ENCODE measurements at places on chromosomes 6 and 20.
A peak's percentile ranks its signal among the peaks of the same experiment; 100 is the strongest.

GRCh38 chr20:37020636-37021035 lies 69.1 kb upstream of the SAMHD1 start:
- DNase-seq, result no peak

GRCh38 chr6:5996714-5997419 lies 9.9 kb downstream of the NRN1 start:
- DNase-seq, result peak; percentile 45

GRCh38 chr6:56055081-56055704 lies 179.8 kb upstream of the BMP5 start:
- DNase-seq, result no peak

- DNase-seq, result no peak
Measured at GRCh38 chr6:108195209-108195608, 29.4 kb downstream of the NR2E1 start.

DNA sequence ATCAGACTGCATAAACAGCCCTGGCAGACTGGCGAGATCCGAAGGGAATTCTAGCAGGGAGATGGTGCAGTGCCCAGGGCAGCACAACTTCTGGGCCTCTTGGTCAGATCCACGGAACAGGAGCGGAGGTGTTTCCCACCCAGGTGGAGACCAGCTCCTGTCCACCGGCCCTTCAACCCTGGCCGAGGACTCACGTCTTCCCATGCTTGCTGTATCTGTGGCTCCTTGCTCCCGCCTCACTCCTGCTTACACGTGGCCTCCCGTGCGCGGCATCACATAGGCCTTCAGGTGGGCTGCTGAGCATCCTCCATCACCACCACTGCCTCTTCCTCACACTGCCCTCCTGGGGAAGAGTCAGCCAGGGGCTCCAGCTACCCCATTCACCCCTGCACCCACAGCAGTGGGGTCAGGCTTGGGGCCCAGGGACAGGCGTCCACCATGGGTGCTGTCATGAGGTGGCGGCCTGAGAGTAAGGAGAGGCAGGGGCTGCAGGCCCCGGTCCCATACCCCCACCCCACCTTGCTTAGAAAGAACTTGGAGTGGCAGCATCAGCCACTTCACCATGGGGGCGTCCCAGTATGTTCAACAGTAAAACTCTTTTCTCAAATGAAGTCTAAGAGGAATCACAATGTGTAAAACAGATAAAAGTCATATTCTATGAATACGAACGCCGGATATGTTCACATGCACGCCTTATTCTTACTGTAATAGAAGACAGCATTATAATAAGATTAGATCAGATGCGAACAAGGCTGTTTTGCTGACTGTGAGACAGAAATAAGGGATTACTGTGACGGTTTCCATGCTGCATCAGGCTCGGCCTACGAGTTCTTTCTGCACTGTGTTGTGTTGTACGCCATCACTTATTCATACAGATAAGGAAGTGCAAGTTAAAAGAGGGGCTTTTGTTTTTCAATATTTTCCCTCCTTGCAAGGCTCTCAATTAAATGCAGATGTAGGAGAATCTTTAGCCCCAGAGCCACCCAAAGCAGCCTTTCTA lies 165.4 kb downstream of the GRM4 start:
- DNase-seq, result no peak

- no peak for DNase-seq
Measured at GRCh38 chr6:19349429-19349828, 487.7 kb upstream of the ID4 start.

- DNase-seq, result no peak
Measured at GRCh38 chr6:27452496-27452897, 20.4 kb downstream of the ZNF184 start.

DNA sequence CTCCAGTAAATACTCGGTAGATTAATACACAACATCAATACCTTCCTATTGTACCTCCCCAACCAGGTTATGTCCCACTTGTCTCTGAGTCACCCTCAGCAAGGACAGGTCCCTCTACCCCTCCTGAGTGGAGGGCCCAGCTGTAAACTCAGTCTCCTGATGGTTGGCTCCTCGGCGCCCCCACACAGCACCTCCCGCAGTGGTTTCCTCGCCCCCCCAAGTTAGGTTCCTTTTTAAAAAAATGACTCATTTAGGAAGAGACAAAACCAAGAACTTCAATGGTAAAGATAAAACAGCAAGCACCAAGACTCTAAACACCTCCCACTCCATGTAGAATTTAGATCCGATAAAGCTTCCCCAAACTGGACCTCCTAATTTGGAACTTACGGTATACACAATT lies 83.5 kb downstream of the TRERF1 start:
- DNase-seq, result no peak

DNA sequence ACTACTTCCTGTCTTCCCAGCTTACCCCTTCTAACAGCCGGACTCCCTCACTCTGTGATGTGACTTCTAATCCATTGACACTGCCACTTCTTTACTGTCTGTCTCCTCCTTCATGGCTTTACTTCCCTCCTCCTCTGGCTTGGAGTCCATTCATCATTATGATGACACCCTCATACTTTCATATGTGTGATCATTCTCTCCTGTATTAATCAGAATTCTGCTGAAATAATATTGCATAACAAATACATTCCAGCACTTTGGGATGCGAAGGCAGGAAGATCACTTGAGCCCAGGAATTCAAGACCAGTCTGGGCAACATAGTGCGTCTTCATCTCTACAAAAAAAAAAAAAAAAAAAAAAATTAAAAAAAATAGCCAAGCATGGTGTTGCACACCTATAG lies 147.9 kb upstream of the BTBD3 start:
- DNase-seq, result no peak

DNA sequence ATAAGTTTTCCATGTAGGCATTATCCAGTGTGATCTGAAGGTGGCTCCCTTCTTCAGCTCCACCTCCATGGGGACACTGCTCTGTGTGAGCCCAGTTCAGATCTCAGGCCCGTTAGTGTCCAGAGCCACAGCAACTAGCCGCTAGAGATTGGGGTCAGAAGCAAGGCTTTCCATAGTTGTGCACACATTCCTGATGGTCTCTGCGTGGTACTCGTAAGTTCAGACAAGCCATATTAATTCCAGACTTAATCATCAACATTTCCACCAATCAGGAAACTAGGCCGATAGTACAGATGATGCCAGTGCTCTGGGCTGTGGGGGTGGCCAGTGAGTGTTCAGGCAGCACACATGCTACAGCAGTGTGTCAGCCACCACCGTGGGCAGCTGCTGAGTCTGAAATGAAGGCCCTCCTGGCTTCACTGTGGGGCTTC lies 17.5 kb upstream of the SYNCRIP start:
- DNase-seq, result no peak

GRCh38 chr6:153956808-153957207 lies 82.2 kb upstream of the OPRM1 start:
- no peak for DNase-seq

GRCh38 chr6:105607636-105608621 lies 205.0 kb upstream of the PREP start:
- DNase-seq, result no peak

DNA sequence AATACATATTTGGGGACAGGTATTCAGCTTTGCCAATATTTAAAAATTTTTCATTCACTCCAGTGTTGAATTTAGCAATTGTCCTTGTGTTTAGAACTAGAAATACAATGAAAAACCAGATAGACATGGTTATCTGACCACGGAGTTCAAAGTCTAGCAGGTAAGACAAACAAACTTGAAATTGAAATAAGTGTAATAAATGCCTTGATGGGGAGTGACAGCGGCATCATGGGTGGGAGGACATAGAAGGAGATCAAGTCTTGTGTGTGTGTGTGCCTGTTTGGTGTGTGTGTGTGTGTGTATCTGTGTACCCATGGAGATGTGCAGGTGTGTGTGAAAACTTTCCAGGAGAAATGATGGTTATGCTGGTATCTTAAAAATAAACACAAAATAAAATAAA lies 750.0 kb upstream of the CITED2 start:
- no peak for DNase-seq

DNA sequence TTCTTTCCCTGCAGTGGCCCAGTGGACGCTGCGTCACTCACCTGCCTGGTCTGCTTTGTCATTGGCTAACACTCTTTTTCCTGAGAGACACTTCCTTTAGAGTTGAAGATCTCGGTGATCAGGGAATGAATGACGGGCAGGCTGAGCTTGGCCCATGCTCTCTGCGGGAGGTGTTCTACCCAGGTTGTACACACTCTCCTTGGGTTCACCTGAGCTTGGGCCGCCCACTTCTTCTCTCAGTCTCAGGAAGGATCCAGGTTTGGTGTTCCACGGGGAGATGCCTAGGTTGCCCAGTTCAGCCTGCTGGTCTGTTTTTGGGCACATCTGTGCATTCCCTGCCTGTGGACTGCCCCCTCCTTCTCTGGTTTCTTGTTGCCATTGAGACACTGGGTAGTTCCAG lies 66.7 kb upstream of the SLC22A1 start:
- DNase-seq, result no peak

DNA sequence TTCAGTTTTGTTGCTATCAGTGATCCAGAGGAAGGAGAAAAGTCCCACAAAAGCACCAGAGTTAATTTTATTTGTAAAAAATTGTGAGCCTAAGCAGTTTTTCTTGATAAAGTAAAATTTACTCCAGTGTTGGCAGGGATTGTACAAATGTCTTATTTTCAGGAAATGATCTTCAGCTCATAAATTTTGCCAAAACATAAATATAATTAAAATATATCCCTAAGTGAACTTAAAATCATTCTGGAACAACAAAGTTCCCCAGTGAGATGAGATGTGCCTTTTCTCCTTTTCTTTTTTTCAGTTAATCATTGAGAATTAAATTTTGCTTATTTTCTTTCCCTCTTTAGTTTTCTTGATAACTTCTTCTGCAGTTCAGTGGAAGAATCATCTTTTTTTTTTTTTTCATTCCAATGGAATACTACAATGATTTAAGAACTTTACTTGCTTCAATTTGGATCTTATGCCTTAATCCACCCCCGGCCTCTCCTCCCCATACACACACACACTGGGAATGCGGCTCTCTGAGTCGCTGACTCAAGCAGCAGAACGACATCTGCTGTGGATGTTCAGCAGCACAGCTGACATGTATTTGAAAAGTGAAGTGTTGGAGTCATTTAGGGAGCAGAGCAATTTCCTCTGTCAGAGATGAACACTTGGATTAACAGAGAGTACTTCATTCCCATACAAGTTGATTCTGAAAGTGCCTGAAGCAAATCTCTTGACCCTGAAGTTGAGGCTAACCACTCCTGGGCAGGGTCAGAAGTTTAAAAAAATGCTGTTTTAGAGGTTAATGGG lies 27.7 kb upstream of the LAMA4 start:
- DNase-seq, result no peak

DNA sequence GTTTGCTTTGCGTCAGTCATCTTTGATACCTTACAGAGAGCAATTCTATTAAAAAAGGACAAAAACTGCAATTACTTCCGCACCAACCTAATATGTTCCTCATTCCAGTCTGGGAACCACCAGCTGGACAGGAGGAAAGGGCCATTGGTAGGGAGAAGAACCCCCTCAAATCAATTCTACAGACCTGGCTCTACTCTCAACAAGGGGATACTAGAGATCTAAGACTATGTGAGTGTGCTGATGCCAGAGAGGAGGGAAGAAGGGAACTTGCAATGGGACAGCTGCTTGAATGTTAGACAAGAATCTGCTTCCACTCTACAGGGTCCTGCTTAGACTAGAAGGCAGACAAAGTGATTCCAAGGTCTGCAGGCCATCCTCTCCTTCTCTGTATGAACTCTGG lies 13.3 kb downstream of the MRPS18A start:
- DNase-seq, result no peak

DNA sequence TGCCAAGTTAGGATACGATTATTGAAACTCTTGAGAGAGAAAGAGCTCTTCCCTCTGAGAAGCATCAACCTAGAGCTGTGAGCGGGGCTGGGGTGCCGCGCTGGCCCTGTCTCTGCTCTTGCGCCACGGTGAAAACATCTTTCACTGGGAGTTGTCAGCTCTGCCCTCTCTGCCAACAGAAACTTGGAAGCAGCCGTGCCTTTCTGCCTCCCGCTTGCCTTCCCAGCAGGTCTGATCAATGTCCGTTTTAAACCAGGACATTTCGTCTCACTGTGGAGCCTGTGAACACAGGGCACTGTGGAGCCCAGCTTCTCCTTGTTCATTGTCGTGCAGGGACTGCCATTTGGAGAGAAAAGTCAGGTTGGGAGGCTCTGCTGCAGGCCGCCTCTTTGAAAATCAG lies 249.2 kb upstream of the PMEPA1 start:
- DNase-seq, result no peak

- no peak for DNase-seq
Measured at GRCh38 chr20:9059931-9060330, 9.0 kb upstream of the PLCB4 start.
